ENCODE measurements at places on chromosomes 5 and 9.

DNA sequence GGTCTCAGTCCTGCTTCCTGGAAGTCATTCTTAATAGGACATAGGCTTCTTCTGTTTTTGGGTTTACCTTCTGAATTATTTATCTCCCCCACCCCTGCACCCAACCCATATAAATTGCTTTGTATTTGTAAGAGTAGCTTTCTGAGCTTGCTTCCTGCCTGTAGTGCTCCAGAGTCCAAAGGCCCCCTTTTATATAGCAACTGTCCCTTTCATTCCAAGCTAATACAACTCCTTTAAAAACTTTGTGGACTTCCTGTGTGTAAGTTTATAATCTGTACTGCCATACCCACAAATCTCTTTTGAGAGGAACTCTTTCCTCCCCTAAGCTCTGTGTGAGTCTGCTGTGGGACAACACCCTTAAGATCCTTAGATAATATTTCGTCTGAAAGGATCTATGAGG, 7.8 kb downstream of the JAK2 start:
- DNase-seq = no peak
- H3K27ac ChIP-seq = no peak overlapping the region
- H3K27me3 ChIP-seq = no peaks in the 10 kb centered on the region
- no peak overlapping the region for H3K4me3 ChIP-seq
- H3K36me3 ChIP-seq = no peaks in the 10 kb centered on the region

DNA sequence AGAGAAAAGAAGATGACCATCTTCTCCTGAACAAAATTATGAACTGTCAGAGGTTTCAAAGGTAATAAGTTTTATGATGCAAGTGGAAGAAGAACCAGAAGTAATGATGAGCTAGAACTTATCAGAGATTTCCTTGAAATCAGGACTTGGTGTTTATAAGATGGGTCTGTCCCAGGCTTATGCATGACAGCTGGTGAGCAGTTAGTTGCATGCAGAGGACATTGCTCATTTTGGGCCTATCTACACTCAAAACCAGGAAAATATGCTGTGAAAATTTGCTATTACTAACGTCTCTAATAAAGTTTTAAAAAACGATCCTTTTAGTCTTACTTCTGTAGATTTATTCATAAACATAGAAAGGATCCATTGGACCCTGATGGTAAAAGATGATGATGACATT, 6.6 kb upstream of the STC2 start:
- no peak overlapping the region for H3K27ac ChIP-seq
- no peak overlapping the region for H3K4me3 ChIP-seq
- no peaks in the 10 kb centered on the region for H3K36me3 ChIP-seq
- peaks cover 2% of the 10 kb centered on the region for H3K27me3 ChIP-seq

DNA sequence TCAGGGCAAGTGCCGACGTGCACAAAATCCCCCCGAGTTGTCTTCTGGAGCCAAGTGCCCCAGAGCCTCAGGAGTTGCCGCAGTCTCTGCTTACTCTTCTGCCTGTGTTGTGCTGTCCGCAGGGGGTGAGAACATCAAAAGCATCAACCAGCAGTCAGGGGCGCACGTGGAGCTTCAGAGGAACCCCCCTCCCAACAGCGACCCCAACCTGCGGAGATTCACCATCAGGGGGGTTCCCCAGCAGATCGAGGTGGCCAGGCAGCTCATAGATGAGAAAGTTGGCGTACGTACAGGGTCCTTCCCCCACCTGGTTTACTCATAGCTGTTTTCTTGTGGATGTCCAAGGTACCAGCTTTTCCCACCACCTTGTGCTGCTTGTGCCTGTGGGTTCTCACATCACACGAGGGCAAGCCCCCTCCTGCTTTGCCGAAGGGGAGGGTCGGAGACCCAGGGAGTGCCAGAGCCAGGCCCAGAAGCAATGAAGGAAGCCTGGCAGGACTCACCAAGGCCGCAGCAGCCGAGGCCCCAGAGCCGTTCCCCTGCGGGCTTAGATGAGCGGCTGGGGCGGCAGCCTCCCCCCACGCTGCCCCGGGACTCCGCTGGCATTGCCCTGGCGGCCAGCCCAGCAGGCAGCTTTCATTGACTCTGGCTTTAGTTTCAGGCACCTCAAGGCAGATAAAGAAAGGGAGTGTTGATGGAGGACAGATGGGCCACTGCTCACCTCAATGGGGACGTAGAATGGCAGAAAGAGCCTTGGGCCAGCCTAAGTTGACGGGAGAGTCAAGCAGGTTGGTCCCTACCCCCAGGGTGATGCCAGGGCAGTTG, 33.7 kb upstream of the PRDM12 start:
- no peaks in the 10 kb centered on the region for H3K36me3 ChIP-seq
- no peaks in the 10 kb centered on the region for H3K27me3 ChIP-seq
- no peak for DNase-seq
- no peak overlapping the region for H3K27ac ChIP-seq
- no peak overlapping the region for H3K4me3 ChIP-seq
- no peaks in the 10 kb centered on the region for H3K4me1 ChIP-seq

DNA sequence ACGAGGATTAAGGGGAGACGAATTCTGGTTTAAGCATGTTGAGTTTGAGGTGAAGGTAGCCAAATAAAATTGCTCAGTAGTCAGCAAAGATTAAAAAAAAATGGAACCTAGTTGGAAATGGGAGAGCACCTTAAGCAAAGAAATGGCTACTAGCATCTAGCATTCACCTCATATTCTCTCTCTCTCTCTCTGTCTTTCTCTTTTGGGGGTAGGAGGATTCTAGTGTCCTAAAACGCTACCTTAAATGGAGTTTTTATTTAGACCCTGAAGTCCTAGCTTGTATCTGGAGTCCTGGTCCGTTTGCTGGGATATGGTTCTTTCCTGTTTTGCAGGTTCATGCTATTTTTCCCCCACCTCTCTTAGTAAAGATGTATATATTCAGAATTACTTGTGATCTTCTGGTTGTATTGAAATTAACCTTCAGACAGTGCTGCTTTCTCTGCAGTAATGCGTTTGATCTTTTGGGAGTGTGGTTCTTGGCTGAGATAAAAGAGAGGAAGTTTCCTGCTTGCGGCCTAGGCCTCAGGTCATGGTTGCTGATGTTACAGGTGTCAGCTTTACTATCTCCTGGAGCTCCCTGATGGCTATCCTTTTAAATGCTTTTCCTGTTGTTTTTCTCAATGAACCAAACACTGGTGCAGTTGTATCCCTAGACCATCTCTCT, 8.0 kb downstream of the TGFBR1 start:
- H3K36me3 ChIP-seq = no peaks in the 10 kb centered on the region
- no peak overlapping the region for H3K27ac ChIP-seq
- peak; percentile 68 for DNase-seq
- H3K4me3 ChIP-seq = no peak overlapping the region
- H3K4me1 ChIP-seq = peaks cover 35% of the 10 kb centered on the region

DNA sequence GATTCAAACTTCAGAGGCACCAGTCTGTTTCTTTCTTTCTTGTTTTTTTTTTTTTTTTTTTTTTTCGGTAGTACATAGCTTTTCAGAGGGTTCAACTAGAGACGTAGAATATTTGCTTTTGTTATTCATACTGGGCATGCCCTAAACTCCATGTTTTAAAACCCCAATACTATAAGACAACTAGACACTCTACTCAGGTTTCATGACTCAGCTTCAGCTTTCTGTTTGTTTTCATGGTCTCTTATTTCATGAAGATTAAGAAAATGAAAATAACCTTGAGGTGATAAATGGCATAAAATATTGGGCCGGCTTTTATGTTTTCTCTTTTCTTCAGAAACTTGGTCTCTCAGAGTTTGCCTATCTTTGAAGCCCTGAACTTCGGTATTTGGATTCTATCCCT, 2126.3 kb upstream of the ACO1 start:
- no peak overlapping the region for H3K4me3 ChIP-seq
- H3K27me3 ChIP-seq = no peaks in the 10 kb centered on the region
- DNase-seq = no peak
- no peaks in the 10 kb centered on the region for H3K36me3 ChIP-seq
- no peaks in the 10 kb centered on the region for H3K4me1 ChIP-seq

GRCh38 chr5:151151793-151152192, 5.8 kb downstream of the ANXA6 start:
- peak overlapping the region; percentile 78 for H3K27ac ChIP-seq
- H3K4me1 ChIP-seq = peaks cover 31% of the 10 kb centered on the region
- H3K27me3 ChIP-seq = no peaks in the 10 kb centered on the region
- H3K4me3 ChIP-seq = no peak overlapping the region
- H3K36me3 ChIP-seq = no peaks in the 10 kb centered on the region
- DNase-seq = peak; percentile 27

DNA sequence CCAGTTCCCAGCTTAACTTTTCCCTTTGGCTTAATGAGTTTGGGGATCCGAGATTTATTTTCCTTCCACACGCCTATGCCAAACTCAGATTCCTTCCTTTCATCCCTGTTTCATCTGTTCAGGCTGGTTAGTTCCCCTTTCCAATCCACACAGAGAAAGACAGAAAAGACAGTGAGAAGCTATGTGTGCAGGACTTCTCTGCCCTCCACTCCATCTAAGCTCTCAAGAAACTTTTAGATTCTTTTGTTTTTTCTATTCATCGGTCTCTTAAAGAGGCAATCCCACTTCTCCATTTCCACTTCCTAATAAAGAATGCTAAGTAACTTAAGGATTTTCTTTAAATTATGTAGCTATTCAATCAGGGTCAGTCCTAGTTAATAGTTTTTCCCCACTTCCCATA, 11.2 kb downstream of the ITGA1 start:
- H3K27me3 ChIP-seq = no peaks in the 10 kb centered on the region
- no peaks in the 10 kb centered on the region for H3K4me1 ChIP-seq
- peak overlapping the region; percentile 61 for H3K4me3 ChIP-seq
- peak overlapping the region; percentile 91 for H3K27ac ChIP-seq
- DNase-seq = no peak

DNA sequence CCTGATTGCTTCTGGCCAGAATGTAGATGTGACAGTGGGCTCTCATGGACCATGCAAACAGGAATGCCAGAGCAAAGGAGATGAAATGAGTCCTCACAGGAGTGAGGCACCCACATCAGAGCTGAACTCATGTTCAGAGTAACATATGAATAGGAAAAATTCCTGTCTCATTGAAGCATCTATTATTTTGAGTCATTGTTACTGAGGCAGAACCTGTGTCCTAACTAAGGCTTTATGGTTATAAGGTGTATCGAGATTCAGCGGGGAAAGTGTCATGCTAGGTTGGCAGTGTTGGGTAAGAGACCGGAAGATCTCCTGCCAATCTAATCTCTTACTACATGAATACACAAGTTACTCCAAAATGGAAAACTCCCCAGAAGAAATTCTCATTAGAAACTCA, 304.1 kb downstream of the TRPM3 start:
- H3K4me1 ChIP-seq = no peaks in the 10 kb centered on the region
- no peaks in the 10 kb centered on the region for H3K27me3 ChIP-seq
- H3K27ac ChIP-seq = no peak overlapping the region
- DNase-seq = no peak
- no peaks in the 10 kb centered on the region for H3K36me3 ChIP-seq
- no peak overlapping the region for H3K4me3 ChIP-seq

DNA sequence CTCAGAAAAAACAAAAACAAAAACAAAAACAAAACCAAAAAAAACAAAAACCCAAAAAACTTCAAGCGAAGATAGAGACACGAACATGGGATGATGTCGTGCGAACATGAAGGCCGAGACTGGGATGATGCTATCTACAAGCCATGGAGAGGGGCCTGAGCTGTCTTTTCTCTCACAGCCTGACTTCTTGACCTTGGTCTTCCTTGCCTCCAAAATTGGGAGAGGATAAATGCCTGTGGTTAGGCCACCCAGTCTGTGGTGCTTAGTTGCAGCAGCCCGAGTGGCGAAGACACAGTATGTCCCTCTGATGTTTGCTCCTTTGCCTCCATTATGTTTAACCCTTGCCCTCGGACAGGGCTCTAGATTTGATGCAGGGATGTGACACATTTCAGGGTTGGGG, 130.4 kb upstream of the BASP1 start:
- DNase-seq = no peak
- no peaks in the 10 kb centered on the region for H3K4me1 ChIP-seq
- H3K27ac ChIP-seq = no peak overlapping the region
- H3K36me3 ChIP-seq = no peaks in the 10 kb centered on the region
- no peaks in the 10 kb centered on the region for H3K27me3 ChIP-seq
- H3K4me3 ChIP-seq = no peak overlapping the region

- no peak for DNase-seq
- no peaks in the 10 kb centered on the region for H3K4me1 ChIP-seq
- no peak overlapping the region for H3K4me3 ChIP-seq
- H3K27me3 ChIP-seq = no peaks in the 10 kb centered on the region
- H3K27ac ChIP-seq = no peak overlapping the region
These were observed 31.0 kb downstream of the C9orf40 start for GRCh38 chr9:74921737-74922136.

- no peaks in the 10 kb centered on the region for H3K4me1 ChIP-seq
- no peaks in the 10 kb centered on the region for H3K27me3 ChIP-seq
- H3K27ac ChIP-seq = no peak overlapping the region
- no peak overlapping the region for H3K4me3 ChIP-seq
- no peaks in the 10 kb centered on the region for H3K36me3 ChIP-seq
- no peak for DNase-seq
These were observed 50.1 kb upstream of the POU5F2 start for GRCh38 chr5:93791518-93791972.

- no peaks in the 10 kb centered on the region for H3K4me1 ChIP-seq
- DNase-seq = no peak
- no peaks in the 10 kb centered on the region for H3K36me3 ChIP-seq
- peak within 1 kb of the TSS; percentile 7 for H3K4me3 ChIP-seq
- H3K27me3 ChIP-seq = no peaks in the 10 kb centered on the region
- H3K27ac ChIP-seq = no peak within 1 kb of the TSS
These were observed at the start of gene PCDHGC4 for GRCh38 chr5:141484641-141485311. PCDHGC4 (plus strand) TSS chr5:141485030; CDS start chr5:141485174, 144 bp downstream.

DNA sequence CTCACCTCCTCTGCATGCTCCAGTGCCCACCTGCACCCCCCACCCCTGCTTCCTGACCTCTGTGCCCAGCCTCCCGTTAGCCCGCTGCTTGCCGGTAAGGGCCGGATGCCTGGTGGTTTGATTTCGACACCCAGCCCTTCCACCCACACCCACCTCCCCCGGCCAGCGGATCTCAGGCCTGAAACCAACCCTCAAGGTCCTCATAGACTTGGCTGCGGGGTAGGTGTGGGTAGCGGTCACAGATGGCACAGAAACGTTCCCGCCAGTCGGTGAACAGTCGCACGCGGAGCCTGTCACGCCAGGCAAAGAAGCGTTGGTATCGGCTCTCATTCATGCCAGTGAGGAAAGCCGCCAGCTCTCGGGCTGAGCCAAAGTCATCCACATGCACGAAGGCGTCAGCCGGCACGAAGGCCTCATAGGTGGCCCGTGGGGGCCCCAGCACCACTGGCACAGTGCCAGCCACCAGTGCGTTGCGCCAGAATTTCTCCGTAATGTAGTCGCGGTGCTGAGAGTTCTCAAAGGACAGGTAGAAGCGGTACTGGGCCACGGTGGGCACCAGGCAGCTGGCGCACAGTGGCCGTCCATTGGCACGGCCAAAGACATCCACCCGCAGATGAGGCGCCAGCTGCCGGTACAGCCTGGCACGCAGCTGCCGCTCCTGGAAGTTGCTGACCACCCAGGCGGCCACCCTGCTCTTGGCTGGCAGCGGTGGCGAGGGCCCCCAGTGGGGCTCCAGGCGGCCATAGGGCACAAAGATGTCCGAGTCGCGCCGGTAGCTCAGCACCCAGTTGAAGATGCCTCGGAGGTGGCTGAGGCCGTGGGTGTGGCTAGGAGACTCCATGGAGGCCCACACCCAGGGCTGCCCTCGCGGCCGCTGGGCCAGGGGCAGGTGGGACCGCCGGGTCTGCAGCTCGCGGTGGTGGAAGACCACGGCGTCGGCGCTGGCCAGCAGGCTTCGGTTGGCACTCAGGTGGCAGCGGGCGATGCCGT, 1.1 kb downstream of the FUT7 start:
- H3K4me1 ChIP-seq = peaks cover 71% of the 10 kb centered on the region
- no peak overlapping the region for H3K4me3 ChIP-seq
- no peak for DNase-seq
- H3K36me3 ChIP-seq = no peaks in the 10 kb centered on the region
- no peak overlapping the region for H3K27ac ChIP-seq
